ENCODE measurements at places on chromosomes 2 and 18.

GRCh38 chr2:181041661-181042060 lies 61.3 kb downstream of the UBE2E3 start:
- no peak for DNase-seq

GRCh38 chr18:24990671-24991134 lies 361.3 kb downstream of the ZNF521 start:
- no peak for DNase-seq

DNA sequence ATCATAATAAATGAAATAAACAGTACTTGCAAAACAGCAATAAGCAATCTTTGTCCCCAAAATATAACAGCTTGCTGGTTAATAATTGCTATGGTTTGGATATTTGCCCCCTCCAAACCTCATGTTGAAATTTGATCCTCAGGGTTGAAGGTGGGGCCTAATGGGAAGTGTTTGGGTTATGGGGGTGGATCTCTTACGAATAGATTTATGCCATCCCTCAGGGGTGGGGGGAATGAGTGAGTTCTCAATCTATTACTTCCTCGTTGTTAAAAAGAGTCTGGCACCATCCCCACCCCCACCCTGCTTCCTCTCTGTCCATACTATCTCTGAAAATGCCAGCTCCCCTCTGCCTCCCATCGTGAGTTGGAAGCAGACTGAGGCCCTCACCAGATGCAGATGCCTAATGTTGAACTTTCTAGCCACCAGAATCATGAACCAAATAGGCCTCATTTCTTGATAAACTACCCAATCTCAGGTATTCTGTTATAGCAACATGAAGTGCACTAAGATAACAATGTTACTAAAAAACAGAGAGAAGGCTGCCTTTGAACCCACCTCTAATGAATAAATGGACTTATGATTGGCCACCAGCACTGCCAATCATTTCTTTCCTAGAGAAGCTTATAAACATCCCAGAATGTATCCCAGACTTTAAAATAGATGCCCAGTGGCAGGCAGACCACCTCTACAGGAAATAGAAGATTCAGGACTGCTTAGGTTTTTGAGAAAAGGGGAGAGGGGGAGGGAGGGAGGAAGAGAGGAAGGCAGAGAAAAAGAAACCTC lies 90.1 kb downstream of the ALPK2 start:
- no peak for DNase-seq

DNA sequence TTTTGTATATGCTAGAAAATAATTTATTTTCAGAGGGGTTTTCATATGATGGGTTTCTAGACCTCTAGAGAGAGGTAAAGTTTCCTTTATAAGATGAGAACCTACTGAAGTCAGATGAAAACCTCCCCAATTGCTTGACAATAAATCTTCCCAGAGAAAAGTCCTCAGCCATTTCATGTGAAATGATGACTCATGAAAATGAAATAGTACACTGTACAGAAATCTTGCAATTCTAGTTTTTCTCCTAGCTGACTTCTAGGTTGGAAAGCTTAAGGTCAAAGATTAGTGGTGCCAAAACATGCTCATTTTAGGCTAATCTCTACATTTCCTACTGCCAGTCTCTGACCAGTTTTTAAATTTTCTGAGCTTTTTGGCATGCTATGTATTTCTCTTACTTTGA lies 826.5 kb upstream of the FSHR start:
- DNase-seq, result no peak

DNA sequence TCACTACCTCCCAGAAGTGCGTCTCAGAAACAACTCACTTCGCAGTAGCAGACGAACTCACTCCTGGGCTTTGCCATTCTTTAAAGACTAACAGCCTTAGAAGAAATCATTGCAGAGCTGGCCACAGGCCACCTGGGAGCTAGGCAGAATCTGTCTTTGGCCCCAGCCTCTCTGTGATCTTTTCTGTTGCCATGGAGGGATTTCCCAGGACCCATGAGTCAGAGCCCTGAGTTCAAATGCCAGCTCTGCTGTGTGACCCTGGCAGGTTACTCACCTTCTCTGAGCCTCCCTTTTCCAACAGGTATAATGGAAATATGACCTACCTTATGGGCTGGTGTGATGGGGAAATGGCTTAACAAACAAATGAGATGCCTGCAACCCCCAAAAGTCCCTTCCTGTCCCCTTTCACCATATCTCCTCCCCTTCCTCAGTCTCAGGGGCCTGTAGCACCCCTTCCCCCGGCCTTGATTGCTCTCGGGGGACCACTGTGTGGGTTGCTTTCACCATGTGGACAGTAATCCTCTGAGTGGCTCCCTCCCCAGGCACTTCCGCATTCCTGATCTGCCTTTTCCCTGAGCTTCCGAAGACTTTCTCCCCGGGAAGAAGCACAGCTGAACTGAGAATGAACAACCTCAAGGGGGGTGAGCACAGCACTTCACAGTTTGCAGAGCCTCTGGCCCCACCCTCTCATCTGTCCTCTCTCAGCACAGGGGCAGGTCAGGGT lies 34.0 kb upstream of the SLC66A3 start:
- no peak for DNase-seq

DNA sequence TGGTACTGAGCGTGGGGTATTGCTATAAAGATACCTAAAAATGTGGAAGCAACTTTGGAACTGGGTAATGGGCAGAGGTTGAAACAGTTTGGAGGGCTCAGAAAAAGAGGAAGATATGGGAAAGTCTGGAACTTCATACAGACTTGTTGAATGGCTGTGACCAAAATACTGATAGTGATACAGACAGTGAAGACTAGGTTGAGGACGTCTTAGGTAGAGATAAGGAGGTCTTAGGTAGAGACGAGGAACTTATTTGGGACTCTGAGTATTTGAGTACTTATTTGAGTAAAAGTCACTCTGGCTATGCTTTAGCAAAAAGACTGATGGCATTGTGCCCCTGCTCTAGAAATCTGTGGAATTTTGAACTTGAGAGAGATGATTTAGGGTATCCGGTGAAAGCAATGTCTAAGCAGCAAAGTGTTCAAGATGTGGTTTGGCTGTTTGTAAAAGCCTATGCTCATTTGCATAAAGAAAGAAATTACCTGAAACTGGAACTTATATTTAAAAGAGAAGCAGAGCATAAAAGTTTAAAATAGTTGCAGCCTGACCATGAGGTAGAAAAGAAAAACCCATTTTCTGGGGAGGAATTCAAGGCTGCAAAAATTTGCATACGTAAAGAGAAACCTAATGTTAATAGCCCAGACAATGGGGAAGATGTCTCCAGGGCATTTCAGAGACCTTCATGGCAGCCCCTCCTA lies 219.6 kb downstream of the PDE1A start:
- DNase-seq, result peak; percentile 34

- DNase-seq, result peak; percentile 53
Observed at GRCh38 chr18:63119647-63120046, 199.9 kb downstream of the BCL2 start.

GRCh38 chr2:229313591-229313990 lies 42.5 kb upstream of the PID1 start:
- peak; percentile 79 for DNase-seq

GRCh38 chr2:217836901-217837491 lies 165.8 kb downstream of the TNS1 start:
- peak; percentile 62 for DNase-seq

- peak; percentile 85 for DNase-seq
Observed at GRCh38 chr2:128638341-128639119, 319.9 kb upstream of the HS6ST1 start.

DNA sequence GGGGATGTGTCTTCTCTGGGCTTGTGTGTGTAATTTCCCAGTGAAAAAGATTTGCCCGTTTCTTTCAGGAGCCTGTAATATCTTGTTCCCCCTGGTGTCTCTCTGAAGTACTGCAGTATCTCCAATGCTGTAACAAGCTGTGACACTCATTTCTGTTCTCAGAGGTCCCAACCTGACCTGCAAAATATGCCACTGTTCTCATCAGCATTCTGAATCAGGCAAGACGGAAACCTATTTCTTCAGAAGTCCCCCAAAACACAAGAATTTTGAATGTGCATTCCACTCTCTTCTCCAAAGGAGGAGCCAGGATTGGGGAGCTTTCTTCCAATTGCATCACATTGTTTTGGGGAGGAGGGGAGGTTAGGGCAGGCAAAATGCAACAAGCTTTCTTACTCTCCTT lies 77.0 kb upstream of the CNGA3 start:
- DNase-seq, result peak; percentile 71

GRCh38 chr2:115163572-115163971 lies 721.1 kb downstream of the DPP10 start:
- no peak for DNase-seq

GRCh38 chr2:74373221-74373676 lies 6.9 kb downstream of the DCTN1 start:
- no peak for DNase-seq

GRCh38 chr2:47016172-47016913 lies 100.7 kb upstream of the MCFD2 start:
- peak; percentile 97 for DNase-seq

- no peak for DNase-seq
Observed at GRCh38 chr18:39399662-39400061, 1834.1 kb upstream of the CELF4 start.

GRCh38 chr2:151857650-151858049 lies 29.4 kb upstream of the ARL5A start:
- DNase-seq, result no peak

GRCh38 chr2:45269149-45269793 lies 260.0 kb upstream of the SIX2 start:
- DNase-seq, result peak; percentile 31

- no peak for DNase-seq
Observed at GRCh38 chr2:13813236-13813635, 819.3 kb upstream of the LRATD1 start.

- DNase-seq, result peak; percentile 30
Observed at GRCh38 chr2:3461801-3462492, 57.4 kb downstream of the ADI1 start.

DNA sequence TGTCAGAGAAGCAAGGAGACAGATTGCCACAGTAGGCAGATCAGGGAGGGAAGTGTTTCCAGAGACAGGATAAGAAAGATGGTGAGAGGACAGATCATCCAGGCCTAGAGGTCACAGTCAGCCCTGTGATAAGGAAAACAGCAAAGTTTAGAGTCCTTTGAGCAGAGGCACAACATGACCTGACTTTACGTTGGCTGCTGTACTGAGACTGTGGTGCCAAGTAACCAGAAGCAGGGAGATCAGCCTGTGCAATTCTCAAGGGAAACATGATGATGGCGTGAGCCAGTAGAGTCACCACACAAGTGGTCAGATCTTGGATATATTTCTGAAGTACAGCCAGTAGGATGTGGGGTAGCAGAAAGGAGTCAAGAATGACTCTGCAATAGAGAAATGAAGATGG lies 43.7 kb downstream of the SMC6 start:
- no peak for DNase-seq

- no peak for DNase-seq
Observed at GRCh38 chr2:128446874-128447537, 128.3 kb upstream of the HS6ST1 start.

- peak; percentile 87 for DNase-seq
Observed at GRCh38 chr18:51614033-51614432, 416.6 kb upstream of the MEX3C start.

DNA sequence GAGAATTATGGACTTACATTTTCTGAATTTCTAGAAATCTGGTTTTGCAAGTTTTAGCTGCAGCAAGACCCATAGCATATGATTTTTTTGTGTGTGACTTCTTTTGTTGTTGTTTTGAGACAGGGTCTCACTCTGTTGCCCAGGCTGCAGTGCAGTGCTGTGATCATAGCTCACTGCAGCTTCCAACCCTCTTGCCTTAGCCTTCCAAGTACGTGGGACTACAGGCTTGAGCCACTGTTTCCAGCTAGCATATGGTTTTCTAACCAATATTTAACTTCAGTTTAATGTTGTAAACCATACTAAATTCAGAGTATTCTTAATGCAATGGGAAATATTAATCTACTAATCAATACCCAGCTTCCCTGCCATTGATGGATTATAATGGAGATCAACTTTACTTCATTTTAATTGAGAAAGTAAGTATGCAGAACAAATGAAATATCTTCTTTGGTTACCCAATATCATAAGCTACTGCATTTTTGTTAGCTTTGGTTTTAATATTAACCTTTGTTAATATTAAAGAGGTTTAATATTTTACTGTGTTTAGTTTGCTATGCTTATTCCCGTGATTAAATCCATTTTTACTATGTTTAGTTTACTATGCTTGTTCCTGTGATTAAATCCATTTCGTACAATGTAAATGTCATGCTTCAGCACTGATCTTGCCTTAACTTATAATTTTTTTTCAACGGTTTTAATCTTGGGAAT lies 273.4 kb upstream of the TMEFF2 start:
- no peak for DNase-seq

- no peak for DNase-seq
Observed at GRCh38 chr2:8551622-8552074, 130.2 kb upstream of the ID2 start.
